NCI-H146 (cell line): ENCODE measurements at places on chromosomes 7 and 10.
A peak's percentile ranks its signal among the peaks of the same experiment; 100 is the strongest.

GRCh38 chr10:69786791-69787190 lies 14.9 kb upstream of the COL13A1 start:
- DNase-seq: no peak

DNA sequence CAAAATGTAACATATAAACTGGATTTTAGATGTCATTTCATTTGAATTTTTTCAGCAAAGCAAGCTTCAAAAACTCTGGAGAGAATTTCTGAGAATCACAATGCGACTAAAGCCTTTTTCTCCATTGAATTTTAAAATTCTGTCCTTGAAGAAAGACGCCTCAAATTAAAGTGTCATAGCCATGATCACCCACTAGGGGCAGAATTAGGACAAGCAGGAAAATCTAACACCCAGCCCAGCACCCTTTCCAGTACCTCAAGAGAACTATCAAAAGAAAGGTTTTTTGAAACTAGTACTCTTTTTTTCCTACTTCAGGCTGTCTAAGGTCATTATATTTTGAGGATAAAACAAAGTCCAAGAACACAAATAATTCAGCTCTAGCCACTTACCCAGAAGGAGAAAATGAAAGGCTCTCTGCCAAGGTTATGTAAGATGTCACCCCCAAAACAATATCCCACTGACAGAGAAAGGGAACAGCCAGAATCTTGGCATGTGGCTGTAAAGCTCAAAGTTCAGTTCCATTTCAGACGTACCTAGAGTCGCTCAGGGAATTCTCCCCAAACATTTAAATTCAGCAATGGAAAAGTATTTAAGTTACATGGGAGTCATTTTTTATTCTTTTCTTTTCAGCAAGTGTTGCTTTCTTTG lies 299.4 kb downstream of the SNX13 start:
- DNase-seq: peak; percentile 9

GRCh38 chr10:117462424-117462792 lies 80.1 kb upstream of the EMX2 start:
- no peak for DNase-seq

- no peak for DNase-seq
These were observed 84.1 kb downstream of the MDFIC start for GRCh38 chr7:115005953-115006352.

GRCh38 chr10:78798976-78799730 lies 269.6 kb upstream of the ZMIZ1 start:
- DNase-seq: no peak
